ENCODE measurements at places on chromosomes 2 and 18.
A peak's percentile ranks its signal among the peaks of the same experiment; 100 is the strongest.

DNA sequence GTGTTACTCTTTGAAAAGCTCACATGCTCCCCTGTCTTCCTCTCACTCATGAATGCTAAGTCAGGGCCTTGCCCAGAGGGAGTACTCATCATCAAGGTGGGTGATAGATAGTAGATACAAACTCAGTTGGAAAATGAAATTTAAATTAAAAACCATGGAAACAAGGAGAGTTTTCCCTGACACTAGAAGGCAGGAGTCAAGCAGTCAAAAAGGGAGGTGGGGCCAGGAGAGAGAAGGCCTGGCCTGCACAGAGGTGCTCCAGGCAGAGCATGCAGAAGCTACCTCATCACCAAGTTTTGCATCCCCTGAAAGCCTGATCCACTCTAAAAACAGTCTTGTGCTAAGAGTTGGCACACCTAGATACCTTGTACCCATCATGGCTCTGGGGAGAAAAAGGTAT is 143.7 kb downstream of the MYO5B start:
- no peak for DNase-seq

GRCh38 chr2:64204703-64205102 is 60.5 kb upstream of the PELI1 start:
- DNase-seq: no peak

DNA sequence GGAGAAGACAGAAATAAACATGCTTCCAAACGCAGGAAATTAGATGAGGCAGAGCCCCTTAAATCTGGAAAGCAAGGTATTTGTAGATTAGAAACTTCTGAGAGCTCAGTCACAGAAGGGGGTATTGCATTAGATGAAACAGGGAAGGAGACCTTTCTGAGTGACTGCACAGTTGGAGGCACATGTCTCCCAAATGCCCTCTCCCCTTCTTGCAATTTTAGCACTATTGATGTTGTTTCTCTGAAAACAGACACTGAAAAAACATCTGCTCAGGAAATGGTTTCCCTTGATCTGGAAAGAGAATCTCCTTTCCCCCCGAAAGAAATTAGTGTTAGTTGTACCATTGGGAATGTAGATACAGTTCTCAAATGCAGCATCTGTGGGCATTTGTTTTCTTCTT is 33.5 kb downstream of the ZNF407 start:
- no peak for DNase-seq

- DNase-seq: no peak
Measured at GRCh38 chr2:179059026-179059700, 9.2 kb upstream of the CCDC141 start.

GRCh38 chr2:189300916-189301315 is 121.4 kb upstream of the COL5A2 start:
- no peak for DNase-seq

- no peak for DNase-seq
Measured at GRCh38 chr2:216031960-216032689, 18.8 kb upstream of the MREG start.

- no peak for DNase-seq
Measured at GRCh38 chr2:74511104-74511989, 2.9 kb upstream of the TLX2 start.

- peak; percentile 9 for DNase-seq
Measured at GRCh38 chr2:147844697-147845410, at the start of gene ACVR2A. Gene ACVR2A (plus strand): TSS chr2:147845029. CDS start chr2:147845153, 124 bp downstream.

GRCh38 chr2:3044587-3045317 is 332.9 kb downstream of the EIPR1 start:
- DNase-seq: no peak

GRCh38 chr2:129254718-129255117 is 724.7 kb upstream of the RAB6C start:
- DNase-seq: no peak

DNA sequence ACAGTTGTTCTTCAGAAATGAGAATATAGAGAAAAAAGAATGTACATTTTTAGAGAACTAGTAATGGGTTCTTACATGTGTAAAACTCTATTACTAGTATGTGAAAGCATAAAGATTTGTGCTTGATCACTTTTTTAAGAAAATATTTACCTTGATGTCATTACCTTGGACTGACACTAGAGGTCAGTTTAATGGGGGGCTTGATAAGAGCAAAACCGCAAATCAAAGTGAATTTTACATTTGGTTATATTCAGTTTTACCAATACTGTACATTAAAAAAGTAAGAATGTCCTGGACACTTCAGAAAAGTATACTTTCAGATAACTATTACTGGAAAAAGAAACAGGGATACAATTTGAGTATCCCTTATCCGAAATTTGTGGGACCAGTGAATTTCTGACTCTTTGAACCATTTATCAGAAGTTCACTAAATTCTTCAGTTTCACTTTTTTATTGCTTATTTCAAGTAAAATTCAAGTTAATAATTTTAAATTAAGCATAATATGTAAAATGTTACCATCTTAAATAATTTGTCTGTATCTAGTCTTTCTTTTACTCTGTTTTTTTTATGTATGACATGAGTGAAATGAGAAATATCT is 1149.5 kb downstream of the DSC3 start:
- DNase-seq: no peak
